ENCODE measurements at places on chromosomes 2 and 18.

DNA sequence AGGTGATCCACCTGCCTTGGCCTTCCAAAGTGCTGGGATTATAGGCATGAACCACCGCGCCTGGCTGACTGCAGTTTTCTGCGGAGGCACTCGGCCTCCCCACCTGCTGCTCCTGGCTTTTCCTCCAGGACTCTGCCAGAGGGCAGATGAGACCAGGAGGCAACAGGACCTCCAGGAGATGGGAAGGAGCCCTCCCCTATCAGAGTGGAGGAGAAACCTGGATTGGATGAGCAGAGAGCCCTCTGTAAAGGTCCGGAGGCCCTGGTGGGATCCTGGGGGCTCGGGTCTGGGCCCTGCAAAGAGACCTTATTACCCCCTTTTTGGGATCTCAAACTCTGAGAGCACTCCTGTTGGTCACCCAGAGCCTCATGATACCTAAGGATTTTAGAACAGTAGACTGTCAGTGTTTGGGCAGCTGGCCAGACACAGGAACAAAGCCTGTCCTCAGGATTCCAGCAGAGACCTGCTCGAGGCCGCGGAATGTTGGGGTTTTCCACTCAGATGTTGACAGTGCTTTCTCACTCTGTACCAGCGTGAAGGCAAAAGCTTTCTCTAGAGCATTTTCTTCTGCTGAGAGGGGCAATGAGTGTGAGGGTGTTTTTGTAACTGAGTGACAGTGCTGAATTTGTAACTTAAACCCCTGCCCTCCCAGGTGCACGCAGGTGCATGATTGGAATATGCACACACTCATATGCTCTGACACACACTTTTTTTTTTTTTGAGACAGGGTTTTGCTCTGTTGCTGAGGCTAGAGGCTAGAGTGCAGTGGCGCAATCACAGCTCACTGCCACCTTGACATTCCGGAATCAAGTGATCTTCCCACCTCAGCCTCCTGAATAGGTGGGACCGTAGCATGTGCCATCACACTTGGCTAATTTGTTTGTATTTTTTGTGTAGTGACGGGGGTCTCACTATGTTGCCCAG lies 48.4 kb downstream of the NPPC start:
- DNase-seq = no peak

DNA sequence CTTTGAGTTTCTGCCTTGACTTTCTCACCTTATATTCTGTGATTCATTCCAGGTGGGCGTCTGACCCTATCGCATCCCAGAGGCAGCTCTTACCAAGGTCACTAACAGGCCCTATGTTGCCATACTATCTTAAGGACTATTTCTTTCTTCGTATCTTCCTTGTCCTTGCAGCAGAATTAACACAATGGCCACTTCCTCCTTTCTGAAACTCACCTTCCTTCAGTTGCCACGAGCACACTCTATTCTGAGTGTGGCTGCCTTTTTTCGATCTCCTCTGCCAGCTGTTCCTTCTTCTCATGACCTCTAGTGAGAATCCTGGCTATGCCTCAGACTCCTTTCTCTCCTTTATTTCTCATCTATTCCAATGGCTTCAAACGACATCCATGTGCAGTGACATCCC lies 160.4 kb upstream of the CCDC195 start:
- DNase-seq = no peak

DNA sequence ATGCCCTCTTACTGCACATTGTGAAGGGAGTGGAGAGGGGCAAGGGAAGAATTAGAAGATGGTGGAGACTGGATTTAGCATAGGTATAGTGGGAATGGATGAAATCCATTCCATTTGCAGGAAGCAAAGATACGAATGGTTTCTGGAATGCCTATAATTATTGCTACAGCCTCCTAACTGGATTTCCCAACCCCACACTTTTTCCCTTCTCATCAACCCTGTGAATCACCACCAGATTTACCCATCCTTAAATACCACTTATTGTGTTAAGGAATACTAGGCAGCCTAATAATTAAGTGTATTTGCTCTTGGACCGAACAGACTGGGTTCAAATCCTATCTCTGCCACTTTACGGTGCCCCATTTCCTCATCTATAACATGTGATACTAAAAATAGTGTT lies 39.3 kb upstream of the CREB1 start:
- no peak for DNase-seq

DNA sequence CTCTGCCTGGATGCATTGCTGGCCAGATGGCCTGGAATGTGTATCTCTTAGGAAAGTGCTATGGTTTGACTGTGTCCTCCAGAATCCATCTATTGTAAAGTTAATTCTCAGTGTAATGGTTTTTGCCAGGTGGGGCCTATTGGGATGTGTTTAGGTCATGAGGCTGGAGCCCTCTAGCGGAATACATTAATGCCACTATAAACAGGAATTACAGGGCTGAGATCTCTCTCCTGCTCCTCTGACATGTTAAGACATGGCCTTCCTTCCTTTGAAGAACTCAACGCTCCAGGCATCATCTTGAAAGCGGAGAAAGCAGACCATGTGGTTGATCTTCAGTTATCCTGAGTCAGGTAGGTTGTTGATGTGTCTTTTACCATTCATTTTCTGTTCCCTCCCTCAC lies 276.4 kb downstream of the RPIA start:
- DNase-seq = no peak

DNA sequence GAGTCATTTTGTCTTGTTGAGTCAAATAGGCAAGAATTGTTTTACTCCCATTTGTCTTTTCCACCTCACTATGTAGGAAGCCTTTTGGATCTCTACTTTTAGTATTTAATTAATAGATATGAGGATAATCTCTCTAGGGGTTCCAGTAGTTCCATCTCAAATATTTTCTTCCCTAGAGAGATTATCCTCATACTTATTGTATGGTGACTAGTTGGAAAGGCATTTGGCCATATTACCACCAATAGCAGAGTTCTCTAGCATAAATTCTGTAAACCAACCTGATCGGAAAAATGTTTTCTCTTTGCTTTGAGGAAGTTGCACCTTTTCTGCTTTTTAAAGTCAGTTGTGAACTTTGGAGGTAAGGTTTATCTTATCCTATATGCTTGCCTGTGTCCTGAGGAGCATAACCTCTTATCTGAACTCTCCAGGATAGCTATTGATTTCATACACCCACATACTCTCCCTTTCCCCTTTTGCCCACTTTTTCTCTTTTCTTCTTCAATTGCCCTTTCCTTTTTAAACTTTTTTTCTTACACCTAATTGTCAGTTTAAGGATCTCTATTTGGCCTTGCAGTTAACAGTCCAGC lies 100.8 kb downstream of the GALNT1 start:
- DNase-seq = no peak

- DNase-seq = no peak
Observed at GRCh38 chr2:132662732-132663131, 7.3 kb downstream of the LYPD1 start.

Measured in NCI-H1930 (cell line).